Activated CD4-positive, alpha-beta memory T cell treated with anti-CD3 and anti-CD28 coated beads, Interleukin-2, amount 10 ng/mL, durations not matched to agents 7 days and 5 days (primary cell): ENCODE measurements at places on chromosomes 13 and 19. TPM values are rescaled to one million over a fixed set of nuclear protein-coding genes. Genes with fewer than 3 reads are reported as not detected.

- H3K27me3 ChIP-seq: no peaks in the 10 kb centered on the region
- no peak overlapping the region for H3K4me3 ChIP-seq
- no peak overlapping the region for H3K27ac ChIP-seq
- no peaks in the 10 kb centered on the region for H3K4me1 ChIP-seq
- H3K36me3 ChIP-seq: no peaks in the 10 kb centered on the region
- DNase-seq: no peak
Observed at GRCh38 chr13:79918620-79919019, 422.3 kb downstream of the SPRY2 start.

- peaks cover 21% of the 10 kb centered on the region for H3K4me1 ChIP-seq
- H3K27me3 ChIP-seq: peaks cover 48% of the 10 kb centered on the region
- no peak overlapping the region for H3K27ac ChIP-seq
- no peak overlapping the region for H3K4me3 ChIP-seq
- no peak for DNase-seq
Observed at GRCh38 chr13:48230541-48230940, 2.5 kb upstream of the ITM2B start.

Gene PDX1
- total RNA-seq: not detected

Gene HS6ST3
- not detected for total RNA-seq
